ENCODE measurements at places on chromosomes 3 and 15.

- no peak for DNase-seq
Observed at GRCh38 chr3:21435871-21436270, 315.1 kb downstream of the ZNF385D start.

DNA sequence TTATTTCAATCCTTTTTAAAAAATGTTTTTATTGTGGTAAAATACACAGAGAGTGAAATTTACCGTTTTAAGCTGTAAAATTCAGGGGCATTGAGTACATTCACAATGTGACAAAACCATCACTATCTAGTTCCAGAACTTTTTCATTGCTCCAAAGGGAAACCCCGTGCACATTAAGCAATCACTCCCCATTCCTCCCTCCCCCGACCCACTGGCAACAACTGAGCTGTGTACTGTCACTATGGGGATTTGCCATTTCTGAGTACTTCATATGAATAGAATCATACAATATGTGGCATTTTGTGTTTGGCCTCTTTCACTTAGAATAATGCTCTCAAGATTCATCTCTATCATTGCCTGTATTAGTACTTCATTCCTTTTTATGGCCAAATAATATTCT lies 45.5 kb upstream of the BOC start:
- DNase-seq = no peak

- DNase-seq = no peak
Observed at GRCh38 chr3:73204841-73205240, 143.4 kb downstream of the EBLN2 start.

DNA sequence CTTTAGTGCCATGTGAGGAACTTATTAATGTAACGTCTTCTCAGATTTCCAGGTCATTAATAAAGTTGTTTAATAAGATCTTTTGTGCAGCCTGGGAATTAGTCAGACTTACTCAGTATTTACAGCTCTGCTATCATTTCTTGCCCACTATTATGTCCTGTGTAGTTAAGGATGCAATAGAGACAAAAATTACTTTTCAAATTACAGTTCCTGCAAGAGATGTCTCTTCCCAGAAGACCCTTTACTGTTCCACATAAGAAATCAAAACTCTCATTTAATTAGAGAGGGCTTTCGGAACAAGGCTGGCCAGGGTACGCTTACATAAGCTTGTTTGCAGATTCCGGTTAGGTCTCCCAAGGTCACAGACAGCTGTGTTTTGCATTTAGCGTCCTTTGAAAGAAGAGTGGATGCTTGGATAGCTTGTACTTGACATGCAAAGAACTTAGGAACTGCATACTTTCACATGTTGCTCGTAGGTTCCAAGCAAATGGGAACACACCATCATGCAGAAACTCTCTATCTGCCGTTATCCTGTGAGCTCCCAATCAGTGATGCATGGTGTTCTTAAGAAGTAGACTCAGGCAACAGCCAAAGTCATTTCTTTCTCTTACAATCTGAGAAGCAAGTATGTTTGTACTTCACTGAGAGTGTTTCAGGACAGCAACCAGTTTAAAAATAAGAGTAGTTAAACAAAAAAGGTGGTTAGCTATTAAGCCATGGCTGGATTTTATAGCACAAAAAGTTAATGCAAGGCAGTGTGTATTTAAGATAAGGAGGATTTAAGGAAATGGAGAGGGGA lies 37.4 kb downstream of the FILIP1L start:
- no peak for DNase-seq

- no peak for DNase-seq
Observed at GRCh38 chr3:138919325-138919724, 27.6 kb downstream of the FOXL2 start.

DNA sequence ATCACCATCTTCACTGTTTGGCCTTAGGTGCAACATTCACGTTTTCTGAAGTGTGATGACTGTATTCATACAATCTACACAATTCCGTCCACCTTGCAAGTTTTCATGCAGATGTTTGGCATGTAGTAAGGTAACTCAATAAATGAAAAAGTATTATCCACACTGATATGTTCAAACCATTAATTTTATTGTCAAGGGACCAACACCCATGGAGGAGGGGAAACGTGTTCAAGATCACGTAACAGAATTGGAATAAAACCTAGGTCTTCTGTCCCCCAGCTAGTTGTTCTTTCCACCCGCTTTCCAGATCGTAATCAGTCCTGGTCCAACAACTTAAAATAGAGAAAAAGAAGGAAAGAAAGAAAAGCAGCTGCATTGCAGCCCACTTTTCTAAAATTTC lies 560.4 kb upstream of the MCTP2 start:
- no peak for DNase-seq

- DNase-seq = peak; percentile 24
Observed at GRCh38 chr15:63481105-63481810, 23.1 kb upstream of the USP3 start.

GRCh38 chr3:43072361-43072760 lies 33.5 kb downstream of the POMGNT2 start:
- DNase-seq = no peak

DNA sequence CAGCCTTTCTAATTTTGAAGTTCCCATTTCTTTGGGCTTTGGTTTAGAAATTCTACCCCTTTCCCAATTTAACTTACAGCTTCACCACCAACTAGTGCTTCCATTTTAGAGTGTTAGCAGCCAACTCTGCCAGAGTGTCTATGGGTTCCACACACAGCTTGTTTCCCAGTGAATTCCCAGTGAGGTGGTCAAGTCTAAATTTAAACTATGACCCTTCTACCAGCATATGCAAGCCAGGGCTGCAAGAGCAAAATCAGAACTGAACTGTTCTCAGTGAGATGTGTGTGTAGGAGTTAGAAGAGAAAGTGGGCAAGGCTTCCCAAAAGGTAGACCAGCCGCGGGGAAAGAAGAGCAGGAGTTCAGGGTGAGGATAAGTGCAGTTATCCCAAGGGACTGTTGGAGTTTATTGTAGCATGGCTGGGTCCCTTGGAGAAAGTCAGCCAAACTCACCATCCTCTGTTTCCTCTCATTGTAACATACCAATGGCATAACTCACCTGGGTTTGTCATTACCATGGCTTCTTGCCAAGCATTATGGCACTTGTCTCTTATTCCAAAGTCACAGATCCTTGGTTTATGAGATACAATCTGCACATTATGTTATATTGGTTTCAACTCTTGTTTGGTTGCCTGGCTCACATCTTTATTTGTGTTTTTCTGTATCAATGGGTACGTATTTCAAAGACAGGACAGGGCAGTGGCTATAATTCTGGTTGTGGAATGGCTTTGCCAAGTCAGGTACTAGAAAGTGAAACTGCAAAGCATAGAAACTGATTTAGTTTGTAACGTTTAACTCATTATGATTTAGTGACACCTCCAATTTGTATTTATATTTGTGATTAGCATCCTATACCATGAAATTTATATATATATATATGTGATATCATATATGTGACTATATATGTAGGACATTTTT lies 130.2 kb upstream of the UMPS start:
- no peak for DNase-seq

- DNase-seq = no peak
Observed at GRCh38 chr3:137108699-137109440, 151.1 kb downstream of the IL20RB start.

GRCh38 chr15:94300612-94301011 lies 69.3 kb downstream of the MCTP2 start:
- DNase-seq = no peak

DNA sequence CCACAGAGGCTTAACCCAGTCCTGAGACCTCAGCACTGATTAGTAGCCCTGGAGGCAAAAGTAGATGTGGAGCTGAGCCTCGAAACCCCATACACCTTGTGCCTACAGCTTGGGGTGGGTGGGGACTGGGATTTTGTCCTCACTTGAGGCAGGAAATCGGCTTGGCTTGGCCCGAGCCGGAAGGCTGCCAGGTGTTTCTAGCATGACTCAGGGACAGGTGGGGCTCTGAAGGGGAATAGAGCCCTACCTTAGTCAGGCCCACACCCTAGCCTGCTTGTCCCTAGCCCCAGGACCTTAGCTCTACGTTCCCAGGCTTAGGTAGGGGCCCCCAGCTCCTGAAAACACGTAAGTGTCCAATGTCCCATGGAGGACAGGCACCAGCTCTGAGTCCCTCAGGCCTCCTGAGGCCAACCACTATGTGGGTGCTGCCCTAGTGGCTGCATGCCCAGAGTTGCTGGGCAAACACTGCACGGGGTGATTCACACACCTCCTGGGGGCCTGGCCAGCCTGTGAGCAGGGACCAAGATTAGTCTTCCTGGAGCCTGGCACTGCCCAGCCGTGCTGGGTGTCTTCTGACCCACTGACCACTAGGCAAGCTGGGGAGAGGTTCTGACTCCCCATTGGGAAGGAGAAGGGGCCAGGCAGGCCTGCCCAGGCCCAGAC lies 3.1 kb downstream of the MST1R start:
- DNase-seq = no peak

GRCh38 chr3:47780741-47781684 lies 680 bp downstream of the SMARCC1 start:
- DNase-seq = peak; percentile 53

DNA sequence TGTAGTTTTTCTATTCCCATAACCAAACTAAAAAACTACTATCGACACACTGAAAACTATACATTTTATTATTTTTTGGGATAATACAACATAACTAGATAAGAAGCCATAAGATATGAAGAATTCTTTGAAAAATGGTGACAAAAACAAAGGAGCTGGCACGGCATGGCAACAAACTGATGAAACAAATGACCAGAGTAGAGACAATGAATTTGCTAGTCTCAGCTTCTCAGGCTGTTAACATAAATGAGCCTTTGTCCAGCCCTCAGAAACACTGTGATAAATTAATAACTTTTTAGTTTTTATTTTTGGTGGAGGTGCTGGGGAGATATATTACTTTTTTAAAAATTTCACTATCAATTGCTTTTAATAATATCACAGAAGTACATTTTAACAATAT lies 100.7 kb downstream of the SMARCC1 start:
- DNase-seq = no peak

DNA sequence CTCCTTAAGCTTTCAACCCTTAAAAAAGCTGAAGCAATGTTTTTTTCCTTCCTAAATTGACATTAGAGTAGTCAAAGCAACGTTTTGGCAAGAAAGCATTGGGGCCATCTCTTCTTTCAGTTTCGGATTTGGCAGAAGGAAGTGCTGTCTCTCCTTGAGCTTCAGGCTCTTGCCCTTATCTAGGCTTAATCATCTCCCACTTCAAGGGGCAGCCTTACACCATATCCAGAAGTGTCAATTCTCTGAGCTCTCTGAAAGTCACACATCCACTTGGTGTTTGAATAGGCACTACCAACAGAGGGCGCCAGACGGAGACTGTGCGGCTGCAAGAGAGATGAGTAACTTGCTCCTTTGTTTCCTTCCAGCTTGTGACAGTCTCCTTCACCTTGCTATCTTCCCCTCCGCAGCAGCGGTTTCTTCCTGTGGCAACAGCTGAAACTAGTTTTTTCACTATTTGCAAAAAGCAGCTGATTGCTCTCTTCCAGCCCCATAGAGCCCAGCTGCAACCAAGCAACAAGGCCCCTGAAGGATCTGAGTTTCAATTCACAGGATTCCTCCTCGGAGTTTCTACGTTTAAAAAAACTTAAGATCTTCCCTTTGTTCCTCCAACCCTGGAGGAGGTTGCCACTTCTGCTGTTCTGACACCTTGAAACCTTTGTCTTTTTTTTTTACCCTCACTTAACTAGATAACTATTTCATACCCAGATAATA lies 147.0 kb upstream of the SLCO3A1 start:
- peak; percentile 89 for DNase-seq

DNA sequence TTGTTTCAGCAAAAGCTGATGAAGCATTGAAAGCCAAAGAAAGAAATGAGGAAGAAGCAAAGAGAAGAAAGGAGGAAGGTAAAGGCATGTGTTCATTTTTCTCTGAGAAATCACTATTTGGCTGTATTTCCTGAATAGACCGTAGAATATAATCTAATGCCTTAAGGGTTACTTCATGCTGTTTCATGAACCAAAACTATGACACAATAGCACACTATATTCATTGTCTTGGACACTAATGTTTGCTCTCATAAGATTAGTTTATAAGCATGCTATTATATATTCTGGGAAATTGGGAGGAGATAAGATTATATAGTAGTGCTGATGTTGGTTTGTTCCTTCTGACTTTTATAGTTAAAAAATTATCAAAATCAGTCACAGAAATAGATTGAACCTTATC lies 110.1 kb upstream of the MLF1 start:
- DNase-seq = no peak
